ENCODE measurements at places on chromosomes 3 and 15. TPM values are rescaled to one million over a fixed set of nuclear protein-coding genes. Genes with fewer than 3 reads are reported as not detected.
A peak's percentile ranks its signal among the peaks of the same experiment; 100 is the strongest.

- H3K27me3 ChIP-seq, result no peaks in the 10 kb centered on the region
- no peak for DNase-seq
- H3K27ac ChIP-seq, result no peak overlapping the region
- no peak overlapping the region for H3K4me3 ChIP-seq
- no peaks in the 10 kb centered on the region for H3K36me3 ChIP-seq
Observed at GRCh38 chr15:29942548-29942947, 120.3 kb upstream of the TJP1 start.

- no peak overlapping the region for H3K27ac ChIP-seq
- no peak for DNase-seq
- H3K4me3 ChIP-seq, result no peak overlapping the region
- no peaks in the 10 kb centered on the region for H3K4me1 ChIP-seq
Observed at GRCh38 chr3:86056962-86057361, 934.0 kb downstream of the VGLL3 start.

- DNase-seq, result no peak
- H3K4me3 ChIP-seq, result no peak overlapping the region
- no peaks in the 10 kb centered on the region for H3K27me3 ChIP-seq
- H3K27ac ChIP-seq, result no peak overlapping the region
- H3K4me1 ChIP-seq, result peaks cover 4% of the 10 kb centered on the region
Observed at GRCh38 chr3:181176601-181177000, 187.1 kb upstream of the DNAJC19 start.

- no peaks in the 10 kb centered on the region for H3K4me1 ChIP-seq
- H3K36me3 ChIP-seq, result no peaks in the 10 kb centered on the region
- no peaks in the 10 kb centered on the region for H3K27me3 ChIP-seq
Observed at GRCh38 chr3:188729422-188729821, 442.3 kb upstream of the TPRG1 start.

GRCh38 chr3:38141173-38141951 is 2.9 kb downstream of the MYD88 start:
- H3K4me3 ChIP-seq, result no peak overlapping the region
- H3K36me3 ChIP-seq, result peaks cover 30% of the 10 kb centered on the region
- H3K27ac ChIP-seq, result no peak overlapping the region
- peaks cover 15% of the 10 kb centered on the region for H3K4me1 ChIP-seq
- H3K27me3 ChIP-seq, result no peaks in the 10 kb centered on the region
- DNase-seq, result no peak

GRCh38 chr3:47594792-47595191 is 16.1 kb upstream of the CSPG5 start:
- no peak for DNase-seq
- H3K4me3 ChIP-seq, result no peak overlapping the region
- no peaks in the 10 kb centered on the region for H3K36me3 ChIP-seq
- H3K27me3 ChIP-seq, result no peaks in the 10 kb centered on the region
- no peaks in the 10 kb centered on the region for H3K4me1 ChIP-seq

DNA sequence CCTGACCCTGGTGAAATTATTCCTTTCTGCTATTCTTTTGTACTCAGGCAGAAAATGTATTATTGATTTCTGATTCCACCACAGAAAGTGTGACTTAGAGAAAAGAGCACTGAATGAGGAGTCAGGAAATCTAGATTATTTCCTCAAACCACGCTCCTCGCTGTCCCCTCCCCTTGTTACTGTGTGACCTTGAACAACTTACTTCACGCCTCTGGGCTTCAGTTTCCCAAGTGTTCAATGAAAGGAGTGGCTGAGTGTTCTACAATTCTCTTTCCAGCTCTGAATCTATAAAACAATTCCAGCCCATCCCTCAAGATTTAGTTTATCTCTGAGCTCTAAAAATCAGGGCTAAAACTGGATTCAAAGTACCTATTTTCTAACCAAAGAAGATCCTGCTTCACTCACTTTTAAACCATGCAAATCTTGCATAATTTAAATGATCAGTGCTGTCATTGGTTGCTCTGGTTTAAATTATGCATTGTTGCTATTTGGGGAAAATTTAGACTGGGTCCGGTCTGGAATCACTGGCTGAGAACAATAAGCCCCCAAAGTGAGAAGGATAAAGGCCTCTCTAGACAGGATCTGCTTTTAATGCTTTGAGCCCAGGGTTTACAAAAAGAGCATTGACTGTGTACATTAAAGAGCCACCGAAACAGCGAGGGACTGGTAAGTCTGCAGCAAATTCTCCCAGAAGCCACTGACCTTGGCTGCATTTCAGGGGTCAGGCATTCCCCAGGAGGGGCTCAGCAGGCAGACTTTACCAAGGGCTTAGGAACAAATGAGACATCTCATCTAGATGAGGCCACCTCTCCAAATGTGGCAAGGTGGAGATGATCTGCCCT is 3.2 kb downstream of the TNIK start:
- no peaks in the 10 kb centered on the region for H3K36me3 ChIP-seq
- no peak for DNase-seq
- peaks cover 10% of the 10 kb centered on the region for H3K4me1 ChIP-seq
- H3K27ac ChIP-seq, result no peak overlapping the region
- no peak overlapping the region for H3K4me3 ChIP-seq

- no peaks in the 10 kb centered on the region for H3K27me3 ChIP-seq
- H3K36me3 ChIP-seq, result no peaks in the 10 kb centered on the region
- no peak for DNase-seq
- H3K4me3 ChIP-seq, result no peak overlapping the region
- peaks cover 5% of the 10 kb centered on the region for H3K4me1 ChIP-seq
Observed at GRCh38 chr3:143207338-143207961, 87.9 kb downstream of the CHST2 start.

- no peak overlapping the region for H3K4me3 ChIP-seq
- H3K27ac ChIP-seq, result no peak overlapping the region
- no peak for DNase-seq
- H3K27me3 ChIP-seq, result no peaks in the 10 kb centered on the region
- no peaks in the 10 kb centered on the region for H3K36me3 ChIP-seq
Observed at GRCh38 chr3:196336319-196337145, 1.7 kb downstream of the TM4SF19 start.

DNA sequence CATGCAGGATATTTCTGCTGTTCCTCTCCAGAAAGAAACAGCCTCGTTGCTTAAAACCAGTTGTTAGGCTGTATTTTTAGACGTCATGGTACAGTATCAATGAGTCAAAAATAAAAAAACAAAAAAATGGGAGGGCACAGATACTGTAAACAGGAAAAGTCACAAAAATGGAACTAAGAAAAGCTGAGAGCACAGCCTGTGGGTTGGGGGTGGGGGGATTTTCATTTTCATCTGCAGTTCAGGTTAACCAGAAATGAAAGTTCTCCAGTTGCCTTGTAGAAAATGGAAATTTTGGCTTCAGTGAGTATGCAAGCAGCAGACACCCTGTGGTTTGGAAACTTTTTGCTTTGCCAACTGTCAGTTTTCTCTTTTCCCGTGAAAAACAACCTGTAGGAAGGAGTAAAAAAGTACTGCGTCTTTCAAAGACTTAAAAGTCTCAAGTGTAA is 59.0 kb downstream of the FRMD4B start:
- peak overlapping the region; percentile 66 for H3K27ac ChIP-seq
- H3K27me3 ChIP-seq, result no peaks in the 10 kb centered on the region
- no peaks in the 10 kb centered on the region for H3K36me3 ChIP-seq
- H3K4me3 ChIP-seq, result no peak overlapping the region
- no peak for DNase-seq

DNA sequence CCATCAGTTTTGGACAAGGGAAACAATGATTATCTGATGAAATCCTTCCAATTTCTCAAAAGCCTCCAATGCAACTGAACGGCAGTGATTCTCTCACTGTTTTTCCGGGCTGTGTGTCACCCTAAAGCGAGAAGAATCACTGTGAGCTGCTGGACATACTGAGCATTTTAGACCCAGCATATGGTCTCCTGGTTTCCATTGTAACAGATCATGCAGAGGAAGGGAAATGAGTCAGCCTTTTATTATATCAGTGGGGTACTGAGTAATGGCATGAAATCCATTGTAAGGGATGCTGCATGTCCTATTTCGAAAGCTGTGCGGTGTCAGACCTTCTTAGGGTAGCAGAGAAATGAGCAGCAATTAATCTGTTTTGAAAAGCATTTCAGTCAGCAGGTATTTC is 287.1 kb downstream of the IL5RA start:
- no peaks in the 10 kb centered on the region for H3K4me1 ChIP-seq
- H3K27me3 ChIP-seq, result no peaks in the 10 kb centered on the region
- H3K27ac ChIP-seq, result no peak overlapping the region
- DNase-seq, result no peak

GRCh38 chr15:31403096-31403495 is 76.5 kb downstream of the KLF13 start:
- H3K36me3 ChIP-seq, result no peaks in the 10 kb centered on the region
- H3K4me3 ChIP-seq, result no peak overlapping the region
- no peaks in the 10 kb centered on the region for H3K27me3 ChIP-seq
- H3K4me1 ChIP-seq, result peaks cover 19% of the 10 kb centered on the region
- H3K27ac ChIP-seq, result no peak overlapping the region

DNA sequence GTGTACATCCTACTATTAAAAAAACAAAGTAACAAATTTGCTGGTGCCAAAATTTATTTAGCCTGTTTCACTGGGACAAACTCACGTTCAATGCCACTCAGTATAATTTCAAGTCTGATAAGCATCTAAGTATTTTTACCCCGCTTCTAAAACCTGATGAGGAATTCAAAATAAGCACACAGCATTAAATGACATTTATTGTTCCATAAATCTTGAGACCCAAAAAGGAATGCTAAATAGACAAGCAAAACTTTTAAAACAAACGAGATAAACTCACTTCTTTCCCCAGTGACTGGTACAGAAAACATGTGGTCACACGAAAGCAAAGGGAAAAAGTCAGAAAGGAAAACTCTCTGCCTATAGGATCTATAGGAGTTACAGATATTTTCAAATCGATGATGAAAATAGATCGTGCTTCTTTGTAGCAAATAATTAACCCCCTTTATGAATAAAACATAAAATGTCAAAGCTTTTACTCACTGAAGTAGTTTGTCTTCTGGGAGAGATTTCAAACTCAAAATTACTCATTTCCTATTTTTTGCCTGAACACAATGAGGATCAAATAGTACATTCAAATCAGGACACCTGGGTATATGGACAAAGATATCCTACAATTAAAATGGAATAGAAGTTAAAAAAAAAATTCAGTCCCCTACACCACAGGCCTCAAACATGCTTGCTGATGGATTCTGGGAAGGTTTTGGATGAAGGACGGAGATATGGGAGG is 51.7 kb downstream of the UBP1 start:
- no peak overlapping the region for H3K27ac ChIP-seq
- no peak for DNase-seq
- no peaks in the 10 kb centered on the region for H3K27me3 ChIP-seq
- no peak overlapping the region for H3K4me3 ChIP-seq
- H3K4me1 ChIP-seq, result no peaks in the 10 kb centered on the region
- H3K36me3 ChIP-seq, result peaks cover 37% of the 10 kb centered on the region

GRCh38 chr15:62138124-62138523 is 27.0 kb downstream of the C2CD4B start:
- H3K27ac ChIP-seq, result no peak overlapping the region
- DNase-seq, result no peak
- no peaks in the 10 kb centered on the region for H3K27me3 ChIP-seq
- no peak overlapping the region for H3K4me3 ChIP-seq
- no peaks in the 10 kb centered on the region for H3K4me1 ChIP-seq

DNA sequence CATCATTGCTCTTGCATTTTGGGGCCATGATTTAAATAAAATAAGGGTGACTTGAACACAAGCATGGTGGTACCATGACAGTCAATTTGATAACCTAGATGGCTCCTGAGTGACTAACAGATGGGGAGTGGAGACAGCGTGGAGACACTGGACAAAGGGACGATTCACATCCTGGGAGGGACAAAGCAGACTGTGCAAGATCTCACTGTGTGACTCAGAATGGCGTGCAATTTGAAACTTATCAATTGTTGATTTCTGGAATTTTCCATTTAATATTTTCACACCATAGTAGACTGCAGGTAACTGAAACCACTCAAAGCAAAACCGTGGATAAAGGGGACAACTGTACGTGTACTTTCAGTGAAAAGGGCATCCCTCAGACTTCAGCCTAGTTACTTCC is 25.5 kb downstream of the MCCC1 start:
- H3K27me3 ChIP-seq, result no peaks in the 10 kb centered on the region
- DNase-seq, result no peak
- no peak overlapping the region for H3K27ac ChIP-seq
- H3K4me3 ChIP-seq, result no peak overlapping the region
- H3K4me1 ChIP-seq, result no peaks in the 10 kb centered on the region

DNA sequence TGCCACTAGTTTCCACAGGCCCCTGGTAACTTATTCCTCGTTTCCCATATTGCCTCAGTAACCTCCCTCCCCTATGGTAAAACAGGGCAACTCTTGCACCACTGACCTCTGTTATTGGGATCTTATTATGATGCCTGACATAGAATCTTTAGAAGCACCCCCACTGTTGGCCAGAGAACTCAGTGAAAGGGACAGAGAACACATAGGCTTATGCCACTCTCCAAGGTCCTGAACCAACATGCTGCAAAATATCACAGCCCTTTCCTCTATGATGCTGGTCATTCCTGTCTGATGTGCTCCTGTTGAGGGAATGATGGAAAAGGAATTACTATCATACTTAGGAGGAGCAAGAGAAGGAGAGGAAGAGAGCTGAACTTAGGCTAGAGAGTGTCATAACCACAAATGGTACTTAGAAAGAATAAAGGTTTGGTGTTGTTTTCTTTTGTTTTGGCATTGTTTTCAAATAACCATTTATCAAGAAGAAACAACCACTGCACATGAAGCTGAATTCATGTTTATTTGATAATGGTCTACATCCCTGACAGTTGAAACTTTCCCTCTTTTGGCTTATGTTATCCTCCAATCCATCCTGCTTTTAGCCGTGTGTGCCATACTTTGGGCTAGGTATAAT is 330.2 kb downstream of the EPHB1 start:
- no peak overlapping the region for H3K27ac ChIP-seq
- DNase-seq, result no peak
- H3K4me3 ChIP-seq, result no peak overlapping the region
- H3K36me3 ChIP-seq, result no peaks in the 10 kb centered on the region

GRCh38 chr15:70361891-70362290 is 264.2 kb upstream of the TLE3 start:
- H3K36me3 ChIP-seq, result no peaks in the 10 kb centered on the region
- no peaks in the 10 kb centered on the region for H3K27me3 ChIP-seq
- no peak overlapping the region for H3K4me3 ChIP-seq
- no peak overlapping the region for H3K27ac ChIP-seq

DNA sequence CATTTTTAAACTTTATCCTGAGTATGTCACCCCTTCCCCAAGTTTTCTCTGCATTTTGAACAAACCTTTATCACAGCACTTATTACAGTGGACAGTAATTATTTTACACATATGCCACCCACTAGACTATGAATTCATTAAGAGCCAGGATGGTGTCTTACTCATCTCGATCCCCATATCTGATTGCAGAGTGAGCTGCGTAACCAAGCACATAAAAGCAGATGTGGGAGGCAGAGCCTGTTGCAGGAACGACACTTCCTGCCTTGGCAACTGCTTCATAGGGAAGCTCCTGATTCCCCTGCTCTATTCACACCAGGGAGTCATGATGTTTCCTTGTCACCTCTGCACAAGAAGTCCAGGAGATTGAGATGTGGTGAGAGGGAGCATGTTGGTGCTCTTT is 91.1 kb downstream of the MINAR1 start:
- no peaks in the 10 kb centered on the region for H3K4me1 ChIP-seq
- H3K27ac ChIP-seq, result no peak overlapping the region
- no peak overlapping the region for H3K4me3 ChIP-seq

The RETNLB gene
- not detected for total RNA-seq

The MESD gene
- 26.2 TPM for total RNA-seq

The ANKRD63 gene
- not detected for total RNA-seq

The UBAP1L gene
- total RNA-seq, result 6.0 TPM

The CLDN18 gene
- total RNA-seq, result not detected

The HTR3E gene
- not detected for total RNA-seq

The GSK3B gene
- total RNA-seq, result 49.0 TPM

The EPHB1 gene
- total RNA-seq, result 12.0 TPM

The CACNA2D2 gene
- 1.1 TPM for total RNA-seq

The IL20RB gene
- 1.9 TPM for total RNA-seq

The SMCO1 gene
- not detected for total RNA-seq

The AKAP13 gene
- 349 TPM for total RNA-seq

The DLL4 gene
- total RNA-seq, result 17.0 TPM

Measured in spleen (tissue), 13 donors.